Mammary epithelial cell (primary cell): ENCODE measurements at places on chromosomes 3 and 15. TPM values are rescaled to one million over a fixed set of nuclear protein-coding genes. Genes with fewer than 3 reads are reported as not detected.

Gene GOLGA6L10
- total RNA-seq = 0.33 TPM

Gene SLCO3A1
- 9.5 TPM for total RNA-seq

Gene LMAN1L
- total RNA-seq = 0.14 TPM in 1 of 2 replicates, not detected in the other

Gene KLHL40
- total RNA-seq = not detected

Gene P2RY14
- not detected for total RNA-seq

Gene TERB2
- not detected for total RNA-seq

Gene SH2D7
- total RNA-seq = not detected in 2 replicates

Gene MYO5C
- 0.94 and 2.4 TPM in 2 replicates for total RNA-seq

Gene KLF15
- 0.61 and 4.4 TPM in 2 replicates for total RNA-seq

- DNase-seq = no peak
These were observed 1353.5 kb downstream of the ROBO1 start for GRCh38 chr3:78414261-78414660.

DNA sequence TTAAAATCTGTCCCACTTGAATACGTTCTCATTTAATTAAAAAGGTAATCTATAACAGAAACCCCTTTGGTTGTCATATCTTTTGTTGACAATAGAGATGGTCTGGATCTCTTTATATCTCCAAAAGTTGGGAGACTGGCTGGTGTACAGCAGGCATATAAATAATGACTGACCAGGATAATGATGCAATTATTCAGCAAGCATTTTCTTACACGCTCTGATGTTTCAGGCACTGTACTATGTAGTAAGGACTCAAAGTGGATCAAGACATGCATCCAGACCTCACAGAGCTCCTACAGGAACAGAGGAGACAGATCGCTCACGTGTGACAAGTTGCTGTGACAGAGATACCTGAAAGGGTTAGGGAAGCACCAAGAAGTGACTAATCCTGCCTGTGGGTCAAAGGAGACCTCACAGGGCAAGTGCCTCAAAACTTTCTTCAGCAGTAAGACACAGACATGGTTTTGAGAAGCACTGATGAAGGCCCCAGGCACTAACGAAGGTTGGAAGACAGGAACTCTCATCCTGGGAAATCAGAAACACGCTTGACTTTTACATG lies 25.7 kb downstream of the VPS39 start:
- no peak for DNase-seq

DNA sequence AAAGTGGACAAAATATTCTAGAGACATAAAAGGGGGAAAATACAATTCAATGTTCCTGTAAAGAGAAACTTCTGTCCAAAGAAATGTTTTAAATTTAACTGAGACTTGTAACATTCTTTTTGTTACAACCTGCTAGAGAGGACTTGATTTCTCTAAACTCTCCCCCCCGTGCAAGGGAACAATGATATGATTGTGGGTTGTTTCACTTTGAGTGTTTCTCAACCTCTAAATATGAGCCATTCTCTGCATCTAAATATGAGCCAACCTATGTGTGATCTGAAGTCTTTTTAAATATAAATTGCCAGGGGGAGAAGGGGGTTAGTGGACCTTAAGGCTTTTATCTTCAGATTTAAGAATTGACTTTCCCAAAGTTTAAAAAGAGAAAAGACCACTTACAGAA lies 14.6 kb downstream of the ZNF860 start:
- DNase-seq = no peak

DNA sequence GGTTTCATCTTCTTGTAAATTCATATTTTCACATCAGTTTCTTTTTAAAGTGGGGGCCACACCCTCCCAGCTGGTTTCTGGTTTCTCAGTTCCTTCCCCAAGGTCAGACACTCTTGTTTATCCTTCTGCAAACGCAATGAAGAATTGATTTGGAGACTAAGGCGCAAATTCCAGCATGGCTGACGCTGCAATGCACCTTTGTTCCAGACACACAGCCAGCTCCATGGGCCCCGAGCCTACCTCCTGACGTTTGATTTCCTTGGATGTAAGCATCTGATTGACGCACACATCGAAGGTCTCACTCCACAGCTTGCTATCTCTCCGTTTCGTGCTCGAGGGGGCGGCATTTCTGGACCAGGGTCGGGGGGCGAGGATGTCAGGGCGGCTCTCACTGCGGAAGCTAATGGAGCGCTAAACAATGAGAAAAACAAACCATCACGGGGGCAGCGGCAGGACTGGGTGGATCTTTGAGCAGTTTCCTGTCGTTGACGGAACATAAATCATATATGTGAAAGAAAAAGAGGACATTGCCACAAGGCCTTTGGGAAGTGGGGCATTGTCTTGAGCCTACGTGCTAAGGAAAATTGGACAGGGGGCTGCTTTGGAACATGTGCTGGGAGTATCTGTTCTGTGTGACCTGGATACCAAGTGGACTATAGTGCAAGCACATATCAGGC lies 46.9 kb downstream of the ARHGEF3 start:
- DNase-seq = no peak

DNA sequence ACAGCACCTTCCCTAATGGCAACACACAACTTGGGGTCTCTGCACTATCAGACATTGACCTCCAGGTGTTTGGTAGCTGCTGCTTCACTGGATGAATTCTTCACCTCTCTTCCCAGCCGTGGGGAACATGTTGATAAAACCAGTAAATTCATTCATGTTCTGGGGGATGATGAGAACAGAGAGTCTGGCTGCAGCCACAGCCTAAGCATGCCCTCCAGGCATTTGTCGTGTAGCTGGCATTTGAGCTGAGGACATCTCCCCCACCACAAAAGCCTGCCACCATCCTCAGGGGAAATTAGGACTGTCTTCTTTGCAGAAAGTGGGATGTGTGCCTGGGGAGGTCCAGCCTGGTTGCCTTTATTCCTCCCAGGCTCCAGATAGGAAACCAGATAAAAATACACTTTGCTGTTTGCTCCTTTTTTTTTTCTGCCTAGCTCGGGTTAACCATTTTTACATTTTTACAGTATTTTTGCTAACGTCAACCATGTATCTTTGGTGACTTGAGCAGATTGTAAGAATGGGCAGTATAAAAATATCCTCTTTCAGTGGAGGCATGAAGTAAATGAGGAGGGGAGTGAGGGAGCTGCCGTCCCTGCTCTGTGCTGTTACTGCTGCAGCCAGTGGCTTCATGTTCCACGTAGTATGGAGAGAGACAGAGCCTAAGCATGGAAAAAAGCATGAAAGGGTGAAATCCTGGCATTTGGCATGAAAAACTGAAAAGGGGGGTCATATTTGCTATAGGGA lies 444.0 kb downstream of the EPHB1 start:
- no peak for DNase-seq

DNA sequence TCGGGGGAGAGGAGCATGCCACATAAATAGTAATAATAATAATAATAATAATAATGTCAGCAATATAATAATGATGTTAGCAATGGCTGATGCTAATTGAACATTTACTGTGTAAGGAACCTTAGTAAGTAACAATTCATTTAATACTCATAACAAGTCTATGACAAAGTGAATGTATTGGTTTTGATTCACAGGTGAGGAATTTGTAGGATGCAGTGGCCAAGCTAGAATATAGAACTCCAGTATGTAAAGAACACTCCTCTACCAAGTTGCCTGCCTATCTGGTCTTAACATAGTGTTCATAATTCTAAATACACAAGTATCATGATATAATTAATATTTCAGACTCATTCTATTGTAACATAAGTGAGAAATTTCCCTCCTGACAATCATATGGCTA lies 1016.5 kb downstream of the ROBO1 start:
- DNase-seq = peak; percentile 63

DNA sequence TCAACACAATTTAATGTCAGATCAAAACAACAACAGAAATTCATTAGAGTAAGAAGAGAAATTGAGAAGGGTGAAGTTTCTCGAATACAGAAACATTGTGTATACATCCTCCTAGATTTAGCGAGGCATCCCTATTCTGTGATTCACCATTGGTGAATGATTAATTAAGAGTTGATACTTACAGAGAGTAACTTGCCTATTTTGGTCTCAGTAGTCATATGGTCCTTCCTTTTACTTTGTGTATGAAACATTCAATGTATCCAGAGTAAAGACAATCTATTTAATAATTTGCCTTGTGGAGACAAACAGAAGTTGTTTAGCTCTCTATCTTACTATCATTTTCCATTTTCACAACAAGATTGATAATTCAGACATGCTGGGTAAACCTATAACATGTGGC lies 432.0 kb downstream of the ZPLD1 start:
- DNase-seq = no peak

- no peak for DNase-seq
These were observed 265.0 kb downstream of the THRB start for GRCh38 chr3:24229468-24230221.

DNA sequence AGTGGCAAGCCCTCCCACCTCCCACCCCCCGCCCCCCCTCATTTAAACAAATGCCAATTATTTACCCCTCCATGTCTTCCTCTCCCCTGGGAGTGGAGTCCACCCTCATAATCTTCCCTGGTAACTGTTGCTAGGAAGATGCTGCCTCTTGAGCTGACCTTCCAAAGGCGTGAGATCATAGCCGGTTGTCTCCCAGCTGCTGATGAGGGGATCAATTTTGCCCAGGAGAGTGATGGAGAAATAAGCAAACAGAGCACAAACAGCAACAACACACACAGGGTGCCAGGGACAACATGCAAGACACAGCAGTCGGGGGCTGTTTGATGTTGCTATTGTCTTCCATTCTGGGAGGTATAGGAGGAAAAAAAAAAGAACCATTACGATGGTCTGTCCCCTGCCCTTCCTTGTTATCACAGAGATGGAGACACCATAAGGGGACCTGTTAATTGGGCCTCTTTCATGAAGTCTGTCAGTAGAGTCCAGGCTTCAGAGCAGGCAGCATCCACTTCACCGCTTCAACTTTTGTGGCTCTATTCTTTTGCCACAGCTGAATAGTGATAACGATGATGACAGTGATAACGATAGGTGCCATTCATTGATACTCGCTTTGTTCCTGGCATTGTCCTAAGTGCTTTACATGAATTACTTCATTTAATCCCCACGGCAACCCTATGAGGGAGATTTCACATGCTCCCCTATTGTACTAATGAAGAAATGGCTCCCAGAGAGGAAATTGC lies 76.9 kb upstream of the RGMA start:
- DNase-seq = no peak

DNA sequence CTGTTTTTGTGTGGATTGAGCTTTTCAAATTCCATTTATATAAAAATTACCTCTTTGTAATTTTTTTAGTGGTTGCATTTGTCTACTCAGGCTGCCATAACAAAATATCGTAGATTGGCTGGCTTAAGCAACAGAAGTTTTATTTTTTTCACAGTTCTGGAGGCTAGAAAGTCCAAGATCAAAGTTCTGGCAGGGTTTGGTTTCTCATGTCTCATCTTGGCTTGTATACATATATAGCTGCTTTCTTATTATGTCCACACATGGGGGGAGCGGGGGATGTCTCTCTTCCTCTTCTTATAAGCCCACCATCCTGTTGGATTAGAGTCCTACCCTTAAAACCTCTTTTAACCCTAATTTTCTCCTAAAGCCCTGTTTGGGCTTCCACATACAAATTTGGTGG lies 28.5 kb downstream of the MGA start:
- DNase-seq = no peak

DNA sequence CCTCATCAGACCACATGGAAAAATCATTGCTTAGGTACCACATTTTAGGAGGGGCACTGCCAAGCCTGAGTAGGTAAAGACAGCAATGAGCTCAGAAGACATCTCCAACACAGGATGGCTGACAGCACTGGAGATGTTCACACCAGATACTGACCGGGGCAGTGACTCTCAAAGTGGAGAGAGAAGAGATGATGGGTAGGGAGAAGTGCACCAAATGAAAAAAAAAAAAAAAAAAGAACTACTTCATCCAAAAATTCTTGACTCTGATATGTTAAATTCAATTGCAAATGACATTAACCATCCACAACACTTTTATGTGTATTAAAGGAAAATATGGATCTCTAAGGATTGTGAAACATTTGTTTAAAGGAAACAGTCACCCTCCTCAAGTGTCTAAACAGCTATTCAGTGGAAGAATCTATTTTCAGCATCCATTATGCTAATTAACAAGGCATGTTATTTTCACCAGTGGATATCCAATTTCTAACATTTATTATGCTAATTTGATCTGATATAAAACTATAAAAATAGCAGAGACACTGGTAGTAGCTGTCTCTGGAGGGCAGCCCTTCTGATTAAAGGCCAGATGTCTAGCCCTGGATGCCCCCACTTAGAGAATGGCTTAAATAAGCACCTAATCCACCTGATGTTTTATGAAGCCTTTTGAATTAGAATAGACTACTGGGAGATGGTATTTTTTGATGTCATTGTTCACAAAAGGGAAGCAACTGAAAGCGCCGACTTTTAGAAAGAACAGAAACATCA lies 48.2 kb upstream of the VGLL4 start:
- no peak for DNase-seq

DNA sequence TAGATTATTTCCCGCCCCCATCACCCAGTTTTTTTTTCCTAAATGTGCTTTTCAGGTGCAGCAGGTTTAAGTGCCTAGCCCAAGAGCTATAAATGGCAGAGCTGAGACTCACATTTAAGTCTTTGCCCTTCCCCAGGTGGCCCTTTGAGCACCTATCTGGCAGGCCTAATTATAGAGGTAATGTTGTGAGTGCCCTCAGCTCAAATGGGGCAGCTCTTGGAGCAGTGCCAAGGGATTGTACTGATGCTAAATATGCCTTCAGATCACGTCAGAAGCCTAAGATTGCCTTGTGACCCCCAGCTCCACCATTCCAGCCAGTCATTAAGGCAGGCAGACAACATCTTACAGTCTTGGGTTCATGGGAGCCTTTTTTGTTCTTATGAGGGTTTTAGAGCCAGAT lies 159.5 kb downstream of the RPLP1 start:
- DNase-seq = no peak

- peak; percentile 41 for DNase-seq
These were observed 9.8 kb downstream of the ONECUT1 start for GRCh38 chr15:52780172-52780980.
